ENCODE measurements at places on chromosomes 3 and 15. TPM values are rescaled to one million over a fixed set of nuclear protein-coding genes. Genes with fewer than 3 reads are reported as not detected.

GRCh38 chr15:42056934-42057798 is 36.3 kb upstream of the PLA2G4E start:
- no peaks in the 10 kb centered on the region for H3K36me3 ChIP-seq
- H3K4me1 ChIP-seq, result peaks cover 4% of the 10 kb centered on the region
- peak overlapping the region; percentile 26 for H3K4me3 ChIP-seq
- DNase-seq, result peak; percentile 47
- peaks cover 24% of the 10 kb centered on the region for H3K27me3 ChIP-seq
- H3K27ac ChIP-seq, result no peak overlapping the region

The LCMT2 gene
- 11.3 TPM for total RNA-seq

The TTC23 gene
- 5.7 TPM for total RNA-seq

GRCh38 chr3:133295199-133295901 is 104.5 kb upstream of the BFSP2 start:
- H3K27ac ChIP-seq, result peak overlapping the region; percentile 31
- H3K4me3 ChIP-seq, result no peak overlapping the region
- H3K36me3 ChIP-seq, result no peaks in the 10 kb centered on the region
- H3K4me1 ChIP-seq, result no peaks in the 10 kb centered on the region

DNA sequence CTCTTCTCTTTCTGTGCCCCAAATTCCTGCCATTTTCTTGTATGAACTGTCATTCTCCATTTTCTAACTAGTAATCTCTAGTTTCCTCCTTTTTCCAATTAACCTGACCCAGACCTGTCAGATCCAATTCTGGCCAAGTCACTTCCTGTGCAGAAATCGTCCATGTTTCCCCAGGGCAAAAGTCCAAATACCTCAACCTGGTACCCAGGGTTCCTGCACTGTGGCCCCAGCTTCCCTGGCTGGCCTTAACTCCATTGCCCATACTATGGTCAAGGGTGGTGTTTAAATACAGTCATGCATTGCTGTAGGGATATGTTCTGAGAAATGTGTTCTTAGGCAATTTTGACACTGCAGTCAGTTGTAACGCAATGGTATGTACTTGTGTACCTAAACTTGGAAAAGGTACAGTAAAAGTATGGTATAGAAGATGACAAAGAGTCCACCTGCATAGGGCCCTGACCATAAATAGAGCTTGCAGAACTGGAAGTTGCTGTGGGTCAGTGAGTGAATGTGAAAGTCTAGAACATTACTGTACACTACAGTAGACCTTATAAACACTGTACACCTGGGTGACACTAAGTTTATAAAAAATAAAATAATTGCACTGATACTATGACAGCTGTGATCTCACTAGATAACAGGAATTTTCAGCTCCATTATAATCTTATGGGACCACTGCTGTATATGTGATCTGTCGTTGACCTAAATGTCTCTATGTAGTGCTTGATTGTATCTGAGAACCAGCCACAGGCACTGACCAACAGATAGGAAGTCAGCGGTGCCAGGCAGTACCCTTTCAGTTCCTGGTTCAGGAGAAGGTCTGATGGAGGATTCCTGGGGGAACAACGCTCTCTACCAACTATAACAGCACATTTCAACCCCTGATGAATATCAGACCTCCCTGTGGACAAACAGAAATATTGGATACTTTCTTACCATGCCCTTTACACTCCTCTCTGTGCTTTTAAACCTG is 336.1 kb upstream of the PROK2 start:
- no peaks in the 10 kb centered on the region for H3K4me1 ChIP-seq
- no peaks in the 10 kb centered on the region for H3K36me3 ChIP-seq
- no peak for DNase-seq
- H3K4me3 ChIP-seq, result no peak overlapping the region

- H3K36me3 ChIP-seq, result peaks cover 16% of the 10 kb centered on the region
- DNase-seq, result no peak
- peaks cover 3% of the 10 kb centered on the region for H3K4me1 ChIP-seq
- no peak overlapping the region for H3K4me3 ChIP-seq
- H3K27ac ChIP-seq, result no peak overlapping the region
These were observed 5.2 kb downstream of the POLR2H start for GRCh38 chr3:184366619-184367289.

The STAB1 gene
- 19.5 TPM for total RNA-seq

The ALDH1A2 gene
- 17.8 TPM for total RNA-seq

DNA sequence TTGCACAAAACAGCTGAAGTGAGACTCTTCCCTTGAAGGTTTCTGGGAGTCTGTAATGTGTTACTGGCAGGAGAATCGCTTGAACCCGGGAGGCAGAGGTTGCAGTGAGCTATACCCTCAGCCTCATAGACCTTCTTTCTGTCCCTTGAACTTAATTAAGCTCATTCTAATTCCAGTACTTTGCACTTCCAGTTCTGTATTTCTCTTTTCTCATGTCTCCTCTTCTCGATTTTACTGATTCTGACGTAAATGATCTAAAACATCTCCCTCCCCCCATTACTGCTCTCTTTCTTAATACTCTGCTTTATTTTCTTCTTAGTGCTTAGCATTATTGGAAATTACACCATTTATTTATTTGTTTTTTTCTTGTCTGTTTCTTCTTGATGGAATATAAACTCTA is 165.4 kb upstream of the P2RY1 start:
- no peak overlapping the region for H3K4me3 ChIP-seq
- H3K4me1 ChIP-seq, result no peaks in the 10 kb centered on the region

DNA sequence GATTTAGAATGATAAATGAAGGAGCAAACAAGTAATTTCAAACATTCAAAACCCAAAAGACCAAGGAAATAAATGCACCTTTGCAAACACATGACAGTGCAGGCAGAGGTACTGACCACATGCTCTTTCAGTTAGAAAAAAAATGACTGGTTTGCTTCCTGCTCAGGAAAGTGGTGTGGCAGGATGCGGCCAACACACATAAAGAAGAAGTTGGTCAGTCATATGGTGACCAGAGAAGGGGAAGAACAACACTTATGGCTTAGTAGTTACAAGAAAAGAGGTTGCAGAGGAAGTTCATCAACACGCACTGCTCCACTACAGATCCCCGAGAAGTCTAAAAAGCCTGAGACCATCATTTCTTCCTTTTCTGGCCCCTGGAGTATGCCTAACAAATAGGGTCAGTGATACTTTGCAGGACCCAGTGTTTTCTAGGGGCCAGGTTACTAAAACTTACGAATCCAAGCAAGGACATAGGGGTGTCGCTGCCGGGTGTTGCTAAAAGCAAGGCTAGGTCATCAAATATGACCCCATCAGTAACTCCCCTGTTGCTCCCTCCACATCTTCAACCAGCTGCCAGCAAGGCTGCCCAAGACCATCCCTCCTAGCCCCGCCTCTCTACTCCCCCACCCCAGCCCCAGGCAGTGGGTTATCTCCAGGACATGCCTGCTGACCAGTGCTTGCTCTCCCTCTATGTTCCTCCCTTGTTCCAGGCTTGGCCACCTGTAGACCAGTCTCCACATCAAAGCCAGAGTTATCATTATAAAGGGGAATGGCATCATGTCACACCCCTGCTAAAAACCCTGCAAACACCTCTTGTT is 11.2 kb downstream of the ATP8B4 start:
- H3K4me3 ChIP-seq, result no peak overlapping the region
- peaks cover 28% of the 10 kb centered on the region for H3K4me1 ChIP-seq
- H3K27me3 ChIP-seq, result no peaks in the 10 kb centered on the region
- H3K36me3 ChIP-seq, result no peaks in the 10 kb centered on the region
- peak overlapping the region; percentile 47 for H3K27ac ChIP-seq

DNA sequence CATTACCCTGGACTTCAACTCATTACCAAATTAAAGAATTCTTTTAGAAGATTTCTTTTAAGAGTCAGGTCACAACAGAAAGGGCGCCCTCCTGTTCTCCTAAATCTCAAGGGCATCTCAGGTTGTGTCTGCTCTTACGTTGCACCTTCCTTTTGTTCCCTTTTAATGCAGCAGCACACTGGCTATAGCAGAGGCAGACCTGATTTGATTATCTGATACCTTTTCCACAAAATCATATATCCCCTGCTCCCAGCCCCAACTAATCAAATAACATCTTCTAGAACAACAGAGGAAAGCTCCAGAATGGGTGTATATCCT is 40.1 kb downstream of the TIGIT start:
- no peak for DNase-seq
- no peak overlapping the region for H3K4me3 ChIP-seq
- H3K27ac ChIP-seq, result no peak overlapping the region
- no peaks in the 10 kb centered on the region for H3K27me3 ChIP-seq

DNA sequence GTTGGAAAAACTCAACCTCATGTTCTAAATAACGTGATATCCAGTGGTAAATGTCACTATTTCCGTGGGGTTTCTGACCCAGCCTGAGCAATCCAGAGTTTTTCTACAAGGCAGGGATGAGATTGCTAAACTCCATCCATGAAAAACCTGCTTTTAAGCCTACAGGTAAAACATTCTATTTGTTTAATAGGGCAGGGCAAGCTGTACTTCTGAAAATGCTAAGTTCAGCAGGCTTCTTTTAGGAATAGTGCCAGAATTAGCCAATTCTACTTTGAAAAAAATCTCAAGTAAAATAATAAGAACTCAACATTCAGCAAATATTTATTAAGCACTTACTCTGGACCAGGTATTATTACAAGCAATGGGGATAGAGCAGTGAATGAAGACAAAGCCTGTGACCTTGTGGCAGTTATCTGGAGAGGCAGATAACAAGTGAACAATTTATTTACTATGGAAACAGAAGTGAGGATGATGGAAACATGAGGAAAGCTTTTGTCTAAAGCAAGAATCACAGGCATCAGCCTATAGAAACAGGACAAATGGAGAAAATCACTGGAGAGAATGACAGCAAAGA is 13.3 kb downstream of the RPSA start:
- no peak overlapping the region for H3K27ac ChIP-seq
- no peaks in the 10 kb centered on the region for H3K36me3 ChIP-seq
- no peak overlapping the region for H3K4me3 ChIP-seq
- no peaks in the 10 kb centered on the region for H3K4me1 ChIP-seq
- H3K27me3 ChIP-seq, result no peaks in the 10 kb centered on the region
- DNase-seq, result no peak

The MRAS gene
- total RNA-seq, result 4.7 TPM

- DNase-seq, result no peak
- no peak overlapping the region for H3K27ac ChIP-seq
- H3K27me3 ChIP-seq, result no peaks in the 10 kb centered on the region
- H3K4me1 ChIP-seq, result peaks cover 14% of the 10 kb centered on the region
- H3K4me3 ChIP-seq, result no peak overlapping the region
- no peaks in the 10 kb centered on the region for H3K36me3 ChIP-seq
These were observed 69.2 kb downstream of the ABHD5 start for GRCh38 chr3:43759938-43760337.

GRCh38 chr3:53109891-53110771 is 20.1 kb downstream of the RFT1 start:
- peak; percentile 30 for DNase-seq
- H3K4me1 ChIP-seq, result peaks cover 37% of the 10 kb centered on the region
- no peaks in the 10 kb centered on the region for H3K27me3 ChIP-seq

DNA sequence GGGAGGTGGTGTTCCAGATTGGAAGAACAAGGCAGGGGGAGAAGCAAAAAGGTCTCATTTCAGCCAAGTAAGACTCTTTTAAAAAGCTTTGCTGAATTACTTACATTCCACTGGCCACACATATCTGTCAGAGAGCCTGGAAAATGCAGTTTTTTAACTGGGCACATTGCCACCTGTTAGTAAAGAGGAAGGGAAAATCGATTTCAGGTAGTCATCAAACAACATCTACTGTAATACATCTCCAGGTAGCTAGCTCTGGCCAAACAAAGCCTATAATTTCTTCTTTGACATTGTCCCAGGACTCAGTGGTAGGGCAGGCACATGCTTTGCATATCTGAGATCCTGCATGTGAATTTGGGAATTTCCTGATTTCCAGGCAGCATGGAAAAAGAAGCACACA is 480.7 kb upstream of the SUCLG2 start:
- no peaks in the 10 kb centered on the region for H3K4me1 ChIP-seq
- no peak overlapping the region for H3K4me3 ChIP-seq
- H3K36me3 ChIP-seq, result no peaks in the 10 kb centered on the region
- no peaks in the 10 kb centered on the region for H3K27me3 ChIP-seq

DNA sequence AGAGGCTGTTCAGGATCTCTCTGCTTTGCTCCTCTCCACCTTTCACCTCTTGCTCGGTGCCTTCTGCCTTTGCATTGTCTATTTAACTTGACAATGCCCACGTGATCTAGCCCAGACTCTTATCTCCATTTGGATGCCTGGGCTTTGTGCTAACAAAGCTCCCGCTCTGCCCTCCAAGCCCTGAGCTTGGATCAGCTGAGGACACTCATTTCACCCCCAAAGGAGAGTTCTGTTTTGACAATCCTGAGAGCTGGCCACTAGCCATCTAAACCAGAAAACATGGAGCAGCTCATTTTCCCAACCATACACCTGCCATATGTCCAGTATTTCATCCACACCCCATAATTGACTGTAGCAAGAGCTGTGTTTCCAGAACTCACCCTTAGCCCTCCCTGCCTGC is 12.8 kb downstream of the GPR176 start:
- no peak overlapping the region for H3K4me3 ChIP-seq
- no peak for DNase-seq
- H3K36me3 ChIP-seq, result no peaks in the 10 kb centered on the region
- no peaks in the 10 kb centered on the region for H3K27me3 ChIP-seq

DNA sequence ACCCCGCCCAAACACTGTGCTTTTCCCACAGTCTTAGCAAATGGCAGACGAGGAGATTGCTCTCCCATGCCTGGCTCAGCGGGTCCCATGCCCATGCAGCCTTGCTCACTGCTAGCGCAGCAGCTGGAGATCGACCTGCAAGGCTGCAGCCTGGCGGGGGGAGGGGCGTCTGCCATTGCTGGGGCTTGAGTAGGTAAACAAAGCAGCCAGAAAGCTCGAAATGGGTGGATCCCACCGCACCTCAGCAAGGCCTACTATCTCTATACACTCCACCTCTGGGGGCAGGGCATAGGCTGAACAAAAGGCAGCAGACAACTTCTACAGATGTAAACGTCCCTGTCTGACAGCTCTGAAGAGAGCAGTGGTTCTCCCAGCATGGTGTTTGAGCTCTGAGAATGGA is 27.2 kb upstream of the WDR5B start:
- H3K27ac ChIP-seq, result no peak overlapping the region
- peaks cover 28% of the 10 kb centered on the region for H3K36me3 ChIP-seq
- H3K4me1 ChIP-seq, result no peaks in the 10 kb centered on the region
- H3K27me3 ChIP-seq, result no peaks in the 10 kb centered on the region
- DNase-seq, result no peak
